ENCODE measurements at places on chromosomes 6 and 20.
A peak's percentile ranks its signal among the peaks of the same experiment; 100 is the strongest.

DNA sequence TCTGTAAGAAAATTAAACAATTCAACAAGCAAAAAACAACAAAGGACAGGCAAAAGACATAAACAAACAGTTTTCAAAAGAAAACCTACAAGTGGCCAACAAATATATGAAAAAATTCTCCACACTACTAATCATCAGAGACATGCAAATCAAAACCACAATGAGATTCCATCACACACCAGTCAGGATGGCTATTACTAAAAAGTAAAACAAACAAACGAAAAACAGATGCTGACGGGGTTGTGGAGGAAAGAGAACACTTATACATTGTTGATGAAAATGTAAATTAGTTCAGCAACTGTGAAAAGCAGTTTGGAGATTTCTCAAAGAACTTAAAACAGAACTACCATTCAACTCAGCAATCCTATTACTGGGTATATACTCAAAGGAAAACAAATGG lies 537.6 kb downstream of the HDGFL1 start:
- DNase-seq = no peak

GRCh38 chr6:164741938-164742451 lies 567.4 kb downstream of the C6orf118 start:
- DNase-seq = no peak

DNA sequence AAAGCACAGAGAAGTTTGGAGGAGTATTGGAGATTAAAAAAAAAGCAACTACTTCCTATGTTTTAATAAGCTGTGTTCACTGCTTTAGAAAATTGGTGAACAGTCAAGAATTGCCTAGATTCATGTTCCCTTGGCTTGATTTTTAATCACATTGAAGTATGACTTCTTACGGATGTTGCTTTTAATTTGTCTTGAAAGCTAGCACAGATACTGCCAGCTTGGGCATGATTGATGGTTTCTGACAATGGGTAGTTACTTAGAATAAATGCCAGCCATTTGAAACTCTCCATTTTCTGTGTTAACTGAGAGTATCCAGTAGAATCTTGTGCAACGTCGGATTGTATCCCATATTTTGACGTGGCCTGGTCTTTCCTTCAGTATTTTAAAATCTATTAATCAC lies 178.0 kb downstream of the DTNBP1 start:
- no peak for DNase-seq

- DNase-seq = no peak
These were observed 39.7 kb downstream of the SLC26A8 start for GRCh38 chr6:35984701-35985100.

GRCh38 chr20:34564833-34565232 lies 6.3 kb downstream of the MAP1LC3A start:
- no peak for DNase-seq

DNA sequence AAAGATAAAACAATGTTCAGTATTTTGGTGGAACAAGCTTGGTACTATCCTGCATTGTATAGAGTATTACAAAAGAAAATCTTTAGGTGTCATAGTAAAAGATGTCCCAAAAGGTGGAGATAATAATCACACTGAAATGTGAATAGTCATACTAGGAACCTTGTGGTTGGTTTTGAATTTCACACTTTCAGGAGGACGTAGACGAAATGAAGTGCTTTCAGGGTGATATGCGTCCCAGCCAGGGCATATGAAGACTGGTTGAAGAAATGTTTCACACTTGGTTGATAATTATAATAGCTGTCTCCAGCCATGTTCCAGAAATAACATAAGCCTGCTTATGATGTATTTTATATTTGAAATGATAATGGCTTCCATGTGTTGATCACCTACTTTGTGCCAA lies 60.4 kb downstream of the SCAND1 start:
- DNase-seq = no peak

GRCh38 chr20:57038608-57039440 lies 227.6 kb downstream of the BMP7 start:
- DNase-seq = no peak

DNA sequence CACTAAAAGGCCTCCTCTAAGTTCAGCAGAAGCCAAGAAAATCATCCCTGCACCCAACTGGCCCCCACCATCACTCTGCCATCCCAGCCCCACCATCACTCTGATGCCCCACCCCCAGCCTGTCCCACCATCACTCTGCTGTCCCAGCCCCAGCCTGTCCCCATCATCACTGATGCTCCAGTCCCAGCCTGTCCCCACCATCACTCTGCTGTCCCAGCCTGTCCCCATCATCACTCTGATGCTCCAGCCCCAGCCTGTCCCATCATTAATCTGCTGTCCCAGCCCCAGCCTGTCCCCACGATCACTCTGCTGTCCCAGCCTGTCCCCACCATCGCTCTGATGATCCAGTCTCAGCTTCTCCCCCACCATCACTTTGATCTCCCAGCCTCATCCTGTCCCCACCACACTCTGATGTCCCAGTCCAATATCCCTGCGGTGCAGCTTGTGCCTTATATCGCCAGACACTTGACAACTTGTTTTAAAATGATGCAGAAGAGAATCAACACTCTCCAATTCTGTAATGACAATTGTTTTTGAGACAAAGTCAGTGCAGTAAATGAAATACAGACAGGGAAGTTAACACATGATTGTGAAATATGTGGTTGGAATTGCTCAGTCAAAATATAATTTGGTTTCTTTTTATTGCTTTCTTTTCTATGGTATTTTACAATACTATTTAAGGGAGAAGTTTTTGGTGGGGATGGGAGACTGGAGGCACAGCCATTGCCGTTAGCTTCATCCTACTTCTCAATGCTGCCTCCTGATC lies 100.8 kb downstream of the TNFAIP3 start:
- no peak for DNase-seq

GRCh38 chr20:39702701-39703349 lies 740.7 kb downstream of the DHX35 start:
- no peak for DNase-seq

DNA sequence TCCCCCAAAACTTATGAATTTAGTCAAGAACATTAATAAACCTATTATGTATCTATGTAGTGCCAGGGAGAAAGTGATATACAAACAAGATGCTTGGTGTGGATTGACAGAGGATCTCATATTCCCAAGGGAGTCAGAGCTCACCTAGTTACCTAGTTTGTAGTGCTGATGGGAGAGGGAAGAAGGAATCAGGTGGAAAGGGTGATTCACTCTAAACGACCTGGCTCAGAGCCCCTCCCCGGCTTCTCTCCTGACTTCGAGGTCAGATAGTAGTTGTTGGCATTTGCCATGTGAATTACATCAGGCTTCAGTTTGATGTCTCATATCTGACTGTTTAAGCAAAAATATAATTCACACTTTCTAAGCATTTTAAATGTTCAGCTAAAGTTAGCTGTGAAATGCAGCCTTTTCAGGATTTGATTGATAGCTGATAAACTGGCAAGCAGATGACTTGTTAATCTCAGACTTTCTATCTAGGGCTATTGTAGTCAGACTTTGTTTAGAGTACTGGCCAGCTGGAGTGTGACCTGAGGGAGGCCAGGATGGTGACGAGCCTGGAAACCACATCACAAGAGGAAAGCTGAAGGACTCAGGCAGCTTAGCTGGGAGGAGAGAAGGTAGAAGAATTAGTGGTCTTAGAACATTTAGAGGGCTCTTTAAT lies 123.7 kb downstream of the AKAP7 start:
- DNase-seq = no peak

- DNase-seq = no peak
These were observed 41.7 kb upstream of the TULP4 start for GRCh38 chr6:158270389-158271127.

DNA sequence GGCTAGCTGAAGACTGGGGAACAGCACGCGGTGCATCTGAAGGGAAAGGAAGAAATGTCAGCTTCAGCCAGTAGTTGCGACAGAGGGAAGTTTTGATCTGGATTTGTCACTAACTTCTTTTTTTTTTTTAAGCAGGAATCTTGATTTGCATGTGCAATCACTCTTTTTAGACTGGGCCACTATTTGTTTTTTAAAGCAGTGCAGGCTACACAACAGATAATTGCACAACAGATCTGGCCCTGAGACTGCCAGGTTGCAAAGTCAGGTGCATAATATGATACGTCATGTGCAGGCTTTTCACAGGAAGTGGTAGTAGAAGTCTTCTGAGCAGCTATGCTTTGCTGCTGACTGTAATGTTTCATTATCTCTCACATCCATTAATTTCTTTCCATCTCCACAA lies 13.5 kb downstream of the PFDN4 start:
- no peak for DNase-seq

DNA sequence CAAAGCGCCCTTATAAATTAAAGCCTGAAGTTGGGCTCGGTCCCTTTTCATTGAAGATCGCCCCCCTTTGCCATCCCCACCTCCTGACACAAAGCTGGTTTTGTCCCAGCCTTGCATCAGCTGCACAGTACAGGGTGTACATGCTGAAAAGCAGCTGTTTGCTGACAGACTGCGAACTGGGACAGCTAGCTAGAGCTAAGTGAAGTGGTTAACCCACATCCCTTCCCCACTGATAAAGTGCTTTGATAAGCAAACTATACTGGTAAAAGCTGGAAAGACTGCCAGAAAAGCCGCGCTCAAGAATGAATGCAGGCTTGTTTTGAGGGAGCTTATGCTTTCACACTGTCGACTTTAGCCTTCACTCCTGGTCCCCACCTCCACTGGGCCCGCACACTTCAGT lies 207.3 kb downstream of the GMDS start:
- DNase-seq = no peak

GRCh38 chr20:2523919-2524708 lies 12.3 kb upstream of the TMC2 start:
- DNase-seq = no peak

DNA sequence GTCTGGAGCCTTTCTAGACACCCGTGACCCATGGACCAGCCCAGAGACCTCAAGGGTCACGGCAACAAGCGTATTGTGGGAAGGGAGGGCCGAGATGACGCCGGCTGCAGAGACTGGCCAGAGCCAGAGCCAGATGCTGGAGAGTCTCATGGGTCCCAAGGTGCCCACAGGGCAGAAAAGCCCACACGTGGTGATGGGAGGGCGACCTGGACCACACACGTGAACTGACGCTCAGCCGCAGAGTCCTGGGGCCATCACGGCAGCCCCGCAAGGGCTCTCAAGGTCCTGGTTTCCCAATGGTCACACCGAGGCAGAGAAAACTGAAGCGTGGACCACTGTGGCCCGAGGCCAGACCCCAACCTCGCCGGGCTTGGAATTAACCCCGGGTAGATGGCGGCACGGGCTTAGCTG lies 92.6 kb downstream of the YTHDF1 start:
- DNase-seq = no peak

DNA sequence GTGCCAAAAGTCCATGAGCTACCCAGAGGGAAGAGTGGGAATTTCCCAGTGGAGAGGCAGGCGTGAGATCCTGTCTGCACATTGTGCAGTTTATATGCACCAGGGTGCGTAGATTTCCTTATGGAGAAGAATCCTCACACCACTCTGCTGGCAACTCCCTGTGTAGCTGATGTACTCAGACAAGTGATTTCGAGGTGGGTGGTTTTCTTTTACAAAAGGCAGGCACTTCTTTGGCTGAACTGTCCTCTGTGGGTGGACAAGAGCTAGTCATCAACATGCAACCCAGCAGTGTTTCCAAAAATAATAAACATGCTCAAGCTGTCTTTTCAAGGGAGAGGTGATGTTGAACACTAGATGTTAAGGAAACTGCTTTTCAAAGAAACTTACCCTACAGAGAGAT lies 121.7 kb upstream of the NXT1 start:
- DNase-seq = peak; percentile 92

GRCh38 chr6:15176816-15177370 lies 69.0 kb upstream of the JARID2 start:
- DNase-seq = no peak

DNA sequence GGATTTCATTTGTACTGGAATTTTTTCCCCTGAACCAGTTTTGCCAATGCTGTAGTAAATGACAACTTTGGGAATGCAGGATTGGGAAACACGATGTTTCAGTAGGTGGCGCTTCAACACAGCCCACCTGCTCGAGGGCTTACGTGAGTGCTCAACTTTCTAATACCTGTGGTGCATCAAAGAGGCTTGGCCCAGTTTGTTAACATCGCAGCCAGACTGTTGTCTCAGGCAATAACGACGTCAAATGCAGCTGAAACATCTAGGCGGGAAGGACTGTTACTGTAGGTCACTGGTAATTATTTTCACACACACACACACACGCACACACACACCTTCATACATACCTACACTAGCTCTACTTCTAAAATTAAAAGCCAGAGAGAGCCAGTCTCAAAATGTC lies 815.5 kb upstream of the SLC35B3 start:
- DNase-seq = no peak

- DNase-seq = no peak
These were observed 423.5 kb downstream of the MEI4 start for GRCh38 chr6:78076371-78076770.

- no peak for DNase-seq
These were observed 317.9 kb upstream of the HTR1E start for GRCh38 chr6:86619428-86619827.

GRCh38 chr6:34022250-34022872 lies 123.5 kb downstream of the GRM4 start:
- DNase-seq = no peak

- no peak for DNase-seq
These were observed 136.5 kb downstream of the RIMS1 start for GRCh38 chr6:72022830-72023229.

DNA sequence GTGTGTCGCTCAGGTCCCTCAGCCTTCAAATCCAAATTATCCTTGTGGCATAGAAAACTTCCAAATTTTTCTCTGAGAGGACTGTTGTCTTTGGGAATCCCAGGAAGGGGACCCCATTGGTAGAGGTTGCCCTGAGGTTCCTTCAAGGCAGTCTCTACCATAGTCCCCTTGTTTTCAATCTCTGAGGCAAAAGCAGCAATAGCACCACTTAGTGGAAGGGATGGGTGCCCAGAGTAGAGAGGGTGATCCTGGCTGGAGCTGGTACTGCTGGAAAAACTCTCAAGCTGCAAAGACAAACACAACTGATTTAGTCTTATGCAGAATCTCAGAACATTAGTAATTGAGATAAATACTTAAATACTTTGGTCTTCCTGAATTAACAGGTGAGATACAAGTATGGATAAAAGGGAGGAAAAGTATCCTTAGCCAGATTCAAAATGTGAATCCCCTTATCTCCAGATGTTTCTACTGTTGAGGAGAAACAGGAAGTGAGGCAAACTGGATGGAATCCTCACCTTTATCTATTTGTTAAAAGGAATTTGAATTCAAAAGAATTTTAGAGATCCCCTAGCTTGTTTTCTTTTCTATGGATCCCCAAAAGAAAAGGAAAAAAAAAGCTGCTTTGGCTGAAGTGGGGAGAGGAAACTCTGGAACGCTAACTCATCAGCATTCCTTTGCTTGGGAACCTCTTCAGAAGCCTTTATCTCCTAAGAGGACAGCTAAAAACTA lies 13.4 kb downstream of the ZNF318 start:
- DNase-seq = no peak

- DNase-seq = peak; percentile 12
These were observed 419.5 kb upstream of the ID4 start for GRCh38 chr6:19417713-19418112.

- DNase-seq = no peak
These were observed 985 bp downstream of the ZBP1 start for GRCh38 chr20:57619051-57619831.
